ENCODE measurements at places on chromosomes 1 and 21.

DNA sequence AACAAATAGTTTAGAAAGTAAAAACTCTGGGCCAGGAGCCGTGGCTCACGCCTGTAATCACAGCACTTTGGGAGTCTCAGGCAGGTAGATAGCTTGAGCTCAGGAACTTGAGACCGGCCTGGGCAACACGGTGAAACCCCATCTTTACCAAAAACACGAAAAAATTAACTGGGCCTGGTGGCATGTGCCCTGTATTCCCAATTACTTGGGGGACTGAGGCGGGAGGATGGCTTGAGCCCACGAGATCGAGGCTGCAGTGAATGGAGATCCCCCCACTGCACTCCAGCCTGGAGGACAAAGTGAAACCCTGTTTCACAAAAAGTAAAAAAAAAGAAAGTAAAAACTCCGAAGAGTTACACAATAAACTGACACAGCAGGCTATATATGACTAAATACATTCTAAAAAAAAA is 10.6 kb downstream of the CEP170 start:
- DNase-seq = no peak

GRCh38 chr1:170377440-170377839 is 154.5 kb upstream of the GORAB start:
- no peak for DNase-seq

DNA sequence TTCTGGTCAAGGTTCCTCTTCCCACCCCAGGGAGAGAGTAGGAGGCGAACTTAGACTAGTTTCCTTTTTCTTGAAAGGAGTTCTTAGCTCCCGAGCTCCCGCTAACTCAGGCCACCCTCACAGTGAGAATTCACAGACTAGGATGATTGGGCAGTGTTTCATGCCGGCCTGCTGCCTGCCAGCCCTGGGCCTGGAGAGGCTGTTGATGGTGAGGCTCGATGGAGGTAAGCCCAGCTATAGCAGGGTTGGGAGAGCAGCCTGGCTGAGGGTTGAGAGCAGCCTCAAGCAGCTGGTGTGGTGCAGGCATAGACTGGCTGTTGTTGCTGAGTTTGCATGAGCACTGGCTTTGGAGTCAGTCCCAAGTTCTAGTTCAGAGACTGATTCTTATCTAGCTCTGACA is 274.4 kb downstream of the MATN1 start:
- no peak for DNase-seq

- DNase-seq = no peak
Measured at GRCh38 chr1:180235502-180236239, 5.6 kb downstream of the LHX4 start.

- no peak for DNase-seq
Measured at GRCh38 chr1:175803413-175803812, 60.0 kb upstream of the TNR start.

All from GM13977 (cell line).